ENCODE measurements at places on chromosomes 12 and 14.

GRCh38 chr12:55972911-55973598 lies 823 bp upstream of the RAB5B start:
- no peak for DNase-seq

DNA sequence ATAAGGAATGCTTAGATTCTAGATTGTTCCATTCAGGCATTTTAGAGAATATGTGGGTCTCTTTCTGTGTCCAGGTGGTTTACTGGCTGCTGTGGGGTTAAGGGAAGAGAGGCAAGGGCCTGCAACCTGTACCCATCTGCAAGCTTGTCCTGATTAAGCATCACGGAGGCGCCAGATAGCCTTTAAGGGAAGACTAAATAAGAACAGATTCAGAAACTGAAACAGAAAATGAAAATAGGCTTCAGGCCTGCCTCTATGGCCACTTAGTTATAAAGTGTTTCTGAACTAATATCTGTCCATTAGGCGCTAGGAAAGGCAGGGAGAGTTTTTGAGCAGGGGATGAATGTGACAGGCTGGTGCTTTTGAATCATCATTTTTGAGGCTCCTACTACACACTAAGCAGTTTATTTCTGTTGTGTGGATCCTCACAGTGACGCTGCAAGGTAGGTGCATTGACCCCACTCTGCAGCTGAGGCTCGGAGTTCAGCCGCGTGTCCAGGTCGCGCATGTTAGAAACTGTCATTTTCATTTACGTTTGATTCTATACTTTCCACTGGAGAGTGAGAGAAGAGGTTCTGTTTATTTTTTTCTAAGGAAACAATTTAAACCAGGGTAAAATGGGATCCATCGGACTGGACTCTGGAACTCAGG lies 47.4 kb downstream of the SLC6A12 start:
- DNase-seq, result no peak

DNA sequence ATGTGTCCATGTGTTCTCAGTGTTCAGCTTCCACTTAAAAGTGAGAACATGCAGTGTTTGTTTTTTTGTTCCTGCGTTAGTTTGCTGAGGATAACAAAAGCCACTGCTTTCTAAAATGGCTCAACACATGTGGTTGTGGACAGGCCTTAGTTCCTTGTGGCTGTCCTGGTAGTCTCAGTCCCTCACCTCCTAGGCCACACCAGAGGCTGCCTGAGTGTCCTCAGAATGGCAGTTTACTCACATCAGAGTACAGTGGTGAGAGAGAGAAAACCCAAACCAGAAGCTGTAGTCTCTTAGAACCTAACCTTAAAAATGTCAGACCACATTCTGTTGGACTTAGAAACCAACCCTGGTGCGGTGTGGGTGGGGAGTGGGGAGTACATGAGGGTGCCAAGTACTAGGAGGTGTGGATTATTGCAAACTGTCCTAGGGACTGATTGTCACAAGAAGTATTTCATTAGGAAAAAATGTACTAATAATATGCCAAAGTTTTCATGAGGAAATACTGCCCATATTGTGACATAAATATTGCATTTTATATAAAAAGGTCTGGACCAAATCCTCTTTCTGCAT lies 30.4 kb downstream of the NPAS3 start:
- no peak for DNase-seq

- DNase-seq, result no peak
Observed at GRCh38 chr12:1280059-1280458, 289.0 kb downstream of the ERC1 start.
